Left renal pelvis (tissue), 4 donors: ENCODE measurements at places on chromosomes 7 and 10. TPM values are rescaled to one million over a fixed set of nuclear protein-coding genes. Genes with fewer than 3 reads are reported as not detected.

- DNase-seq, result no peak
Observed at GRCh38 chr7:113636727-113637421, 281.9 kb downstream of the PPP1R3A start.

The ELOVL3 gene
- 2.3 TPM for polyA plus RNA-seq

The ZNF804B gene
- 0.26 TPM for polyA plus RNA-seq

The CYP3A5 gene
- polyA plus RNA-seq, result 1.6 TPM

GRCh38 chr10:50279489-50279888 is 28.2 kb upstream of the ASAH2 start:
- DNase-seq, result no peak

DNA sequence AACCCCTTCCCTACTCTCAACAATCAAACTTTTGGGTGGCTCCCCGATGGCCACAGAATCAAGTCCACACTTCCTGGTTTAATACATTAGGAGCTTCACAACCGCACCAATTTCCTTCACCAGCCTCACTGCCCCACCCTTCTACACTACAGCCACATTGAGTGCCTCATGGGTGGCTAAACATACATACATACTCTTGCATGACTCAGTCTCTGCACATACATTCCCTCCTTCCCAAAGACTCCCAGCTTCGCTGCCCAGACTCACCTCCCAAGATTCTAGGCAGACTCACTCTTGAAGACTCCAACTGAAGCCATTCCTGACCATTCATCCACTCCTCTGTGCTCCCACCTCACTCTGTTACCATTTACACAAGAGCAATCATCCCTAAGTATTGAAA is 15.9 kb downstream of the VPS41 start:
- DNase-seq, result no peak

The METTL27 gene
- polyA plus RNA-seq, result 19.0 TPM

DNA sequence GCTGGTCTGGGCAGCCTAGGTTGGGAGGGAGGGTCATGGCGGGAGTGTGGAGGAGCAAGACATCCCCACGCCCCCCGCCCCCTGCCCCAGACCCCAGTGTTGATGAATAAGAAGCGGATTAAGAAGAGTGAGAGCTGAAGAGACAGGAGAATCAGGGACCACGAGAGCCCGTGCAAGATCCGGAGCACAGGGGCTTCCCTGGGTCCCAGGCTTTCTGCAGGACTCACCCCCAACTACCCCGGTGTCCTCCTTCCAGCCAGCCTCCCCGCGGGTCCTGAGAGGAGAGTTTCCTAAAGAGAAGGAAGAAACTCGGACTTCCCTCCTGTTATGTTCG is 20.1 kb downstream of the GHRHR start:
- DNase-seq, result no peak
